ENCODE measurements at places on chromosomes 6 and 20.

DNA sequence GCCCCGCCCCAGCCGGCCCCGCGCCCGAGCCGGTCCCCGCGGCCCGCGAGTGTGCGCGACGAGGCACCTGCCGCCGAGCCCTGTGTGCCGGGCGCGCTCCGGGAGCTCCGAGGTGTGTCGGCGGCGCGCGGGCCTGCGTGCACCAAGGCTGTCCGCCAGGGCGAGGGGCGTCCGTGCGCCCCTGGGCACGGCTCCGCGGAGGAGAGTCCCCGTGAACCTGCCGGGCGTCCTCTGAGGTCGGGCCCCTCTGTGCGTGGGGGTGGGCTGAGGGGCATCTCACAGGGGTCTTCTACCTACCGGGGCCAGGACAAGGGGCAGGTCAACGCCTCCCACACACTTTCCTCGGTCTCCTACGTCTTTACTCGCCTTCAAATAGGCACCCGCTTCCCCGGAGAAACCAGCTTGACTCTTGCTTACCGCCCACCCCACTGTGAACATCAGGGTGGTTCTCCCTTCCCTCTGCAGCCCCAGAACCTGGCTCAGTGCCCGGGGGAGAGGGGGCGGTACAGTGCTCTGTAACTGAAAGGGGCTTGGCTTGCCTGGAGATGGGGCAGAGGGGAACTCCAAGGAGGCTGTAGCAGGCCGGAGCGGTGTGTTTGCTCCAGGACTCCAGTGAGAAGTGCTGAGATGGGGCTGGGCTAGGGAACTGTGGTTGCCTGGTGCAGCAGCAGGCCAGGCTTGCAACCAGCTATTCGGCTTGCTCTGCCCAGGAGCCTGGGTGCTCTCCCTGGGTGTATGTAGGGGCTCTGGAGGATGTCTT, at the start of gene SAMD10:
SAMD10 (minus strand) TSS at position 86 of the 760 bp plus-strand sequence. CDS start 175 bp downstream, outside the sequence.
- DNase-seq, result no peak

GRCh38 chr6:90044833-90045381, 150.6 kb downstream of the GJA10 start:
- DNase-seq, result peak; percentile 37

DNA sequence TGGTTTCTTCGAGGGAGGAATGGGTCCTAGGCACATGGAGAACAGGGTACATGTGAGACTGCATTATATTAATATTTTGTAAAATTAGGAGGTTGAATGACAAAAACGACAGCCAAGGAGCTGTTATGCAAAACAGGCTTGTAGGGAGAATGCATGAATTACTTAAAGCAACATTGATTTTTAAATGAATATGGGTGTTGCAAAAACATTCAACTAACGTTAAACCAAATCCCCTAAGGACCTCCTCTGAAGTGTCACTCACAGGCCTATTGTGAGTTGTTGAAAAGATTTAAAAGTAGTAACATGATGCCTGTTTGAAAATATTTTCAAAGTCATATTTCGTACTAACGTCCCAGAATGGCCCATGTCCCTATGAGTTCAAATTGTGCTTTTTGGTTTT, 21.9 kb downstream of the FBXL4 start:
- DNase-seq, result no peak

- no peak for DNase-seq
Observed at GRCh38 chr6:137866200-137866913, 702 bp upstream of the TNFAIP3 start.

DNA sequence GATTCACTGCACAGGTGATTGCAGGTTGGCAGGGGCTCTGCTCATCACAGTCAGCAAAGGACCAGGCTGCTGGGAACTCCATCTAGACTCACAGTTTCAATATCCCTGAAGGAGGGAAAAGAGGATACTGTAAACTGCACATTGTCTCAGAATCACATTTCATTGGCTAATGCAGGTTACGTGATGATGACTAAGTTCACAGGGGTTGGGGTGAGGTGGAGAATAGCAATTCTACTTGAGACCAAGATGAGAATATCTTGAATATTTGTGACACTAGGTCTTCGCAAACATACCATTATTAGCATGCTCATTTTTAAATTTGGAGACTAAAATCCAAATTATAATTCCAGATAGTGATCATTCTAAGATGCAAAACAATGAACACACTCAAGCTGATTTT, 208.5 kb upstream of the CITED2 start:
- peak; percentile 29 for DNase-seq
